ENCODE measurements at places on chromosomes 11 and 22.

DNA sequence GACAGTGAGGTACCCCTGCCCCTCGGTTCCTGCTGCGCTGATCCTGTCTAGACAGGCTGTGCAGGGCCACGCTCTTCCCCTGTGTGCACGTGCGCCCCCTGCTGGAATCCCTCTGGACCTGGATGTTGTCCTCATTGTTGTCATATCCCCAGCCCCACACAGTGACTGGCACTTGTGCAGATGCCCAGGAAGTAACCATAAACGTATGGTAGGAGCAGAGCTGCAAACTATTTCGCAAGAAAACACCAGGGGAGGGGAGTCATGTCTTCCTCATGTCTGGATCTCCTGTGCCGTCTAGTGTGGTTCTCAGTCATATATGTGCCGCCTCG lies 114.7 kb downstream of the CRYBB2 start:
- no peak for DNase-seq

GRCh38 chr11:2252018-2252417 lies 18.4 kb downstream of the ASCL2 start:
- DNase-seq, result no peak

GRCh38 chr11:74709175-74709574 lies 22.1 kb downstream of the CHRDL2 start:
- DNase-seq, result no peak

DNA sequence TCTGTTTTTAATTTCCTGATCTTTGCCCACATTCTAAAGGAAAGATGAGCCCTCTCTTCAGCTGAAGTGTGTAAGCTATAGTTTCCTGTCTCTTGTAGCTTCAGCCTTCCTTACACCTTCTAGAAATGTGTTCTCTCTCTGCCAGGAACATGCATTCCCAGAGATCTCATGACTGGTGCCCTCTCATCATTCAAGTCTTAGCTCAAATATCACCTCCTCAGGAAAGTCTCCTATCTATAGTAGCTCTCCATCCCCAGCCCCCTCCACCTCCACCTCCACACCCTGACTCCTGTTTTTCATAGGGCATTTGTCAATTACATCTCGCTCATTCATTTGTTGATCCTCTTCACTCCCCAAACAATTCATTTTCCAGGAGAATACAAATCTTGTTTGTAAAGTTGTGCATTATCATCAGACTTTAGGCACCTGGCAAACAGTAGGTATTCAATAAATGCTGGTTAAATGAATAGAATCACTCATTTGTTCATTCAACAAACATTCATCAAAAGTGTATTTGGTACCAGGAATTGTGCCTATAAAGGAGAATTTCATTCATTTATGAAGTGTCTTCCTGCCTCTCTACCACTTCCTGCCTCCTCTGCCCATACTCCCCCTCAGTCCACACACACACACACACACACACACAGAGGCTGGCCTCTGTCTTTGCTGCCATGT lies 160.3 kb downstream of the BBOX1 start:
- DNase-seq, result no peak

- DNase-seq, result no peak
Observed at GRCh38 chr11:117808784-117809183, 11.8 kb upstream of the DSCAML1 start.

DNA sequence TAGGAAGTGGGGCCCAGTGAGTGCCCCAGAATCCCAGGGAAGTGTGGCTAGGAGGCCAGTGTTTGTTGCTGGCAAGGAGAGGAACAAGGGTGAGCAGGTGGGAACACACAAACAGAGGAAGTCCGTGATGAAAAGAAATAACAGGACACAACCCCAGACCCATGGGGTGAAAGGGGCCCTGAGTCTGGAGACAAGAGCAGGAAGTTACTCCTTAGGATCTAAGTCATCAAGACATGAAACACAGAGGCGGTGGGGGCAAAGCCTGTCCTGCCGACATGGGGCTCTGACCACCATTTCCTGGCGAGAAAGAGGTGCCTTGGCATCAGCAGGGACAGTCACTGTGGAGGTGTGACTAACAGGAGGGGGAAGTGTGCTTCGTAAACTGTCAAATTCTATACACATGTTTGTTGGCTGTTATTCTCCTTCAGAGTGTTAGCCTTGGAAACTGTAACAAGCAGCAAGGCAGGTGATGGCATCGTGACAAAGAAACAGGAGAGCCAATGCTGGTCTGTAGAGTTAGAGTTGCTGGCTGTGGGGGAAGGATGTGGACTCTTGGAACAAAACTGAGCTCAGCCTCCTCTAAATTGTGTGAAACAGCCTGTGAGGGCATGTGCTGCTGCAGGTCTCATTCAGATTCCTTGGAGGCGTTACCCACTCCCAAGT lies 21.7 kb downstream of the CHST1 start:
- DNase-seq, result no peak

DNA sequence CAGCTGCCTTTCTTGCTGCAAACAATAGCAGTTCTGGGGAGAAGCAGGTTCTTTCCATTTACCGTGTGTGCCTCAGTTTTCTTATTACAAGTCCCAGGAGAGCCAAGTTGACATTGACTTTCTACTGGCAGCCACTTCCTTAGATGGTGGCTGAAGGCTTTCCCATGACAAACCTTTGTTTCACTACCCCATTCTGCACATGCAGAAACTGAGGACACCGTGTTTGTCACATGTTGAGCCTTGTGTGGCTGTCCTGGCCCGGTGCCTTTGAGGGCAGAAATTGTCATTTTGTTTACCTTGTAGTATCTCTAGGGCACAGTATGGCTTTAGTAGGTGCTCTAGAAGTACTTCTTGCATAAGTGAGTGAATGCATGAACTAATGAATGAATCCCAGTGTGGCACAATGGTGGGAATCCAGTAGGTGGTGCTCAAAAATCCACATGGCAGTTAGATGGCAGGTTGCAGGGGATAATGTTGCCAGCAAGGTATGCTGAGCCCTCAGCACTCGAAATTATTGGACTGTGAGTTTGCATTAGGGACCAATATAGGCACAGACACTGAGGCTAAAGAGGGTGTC lies 101.6 kb downstream of the CSNK2A3 start:
- no peak for DNase-seq

DNA sequence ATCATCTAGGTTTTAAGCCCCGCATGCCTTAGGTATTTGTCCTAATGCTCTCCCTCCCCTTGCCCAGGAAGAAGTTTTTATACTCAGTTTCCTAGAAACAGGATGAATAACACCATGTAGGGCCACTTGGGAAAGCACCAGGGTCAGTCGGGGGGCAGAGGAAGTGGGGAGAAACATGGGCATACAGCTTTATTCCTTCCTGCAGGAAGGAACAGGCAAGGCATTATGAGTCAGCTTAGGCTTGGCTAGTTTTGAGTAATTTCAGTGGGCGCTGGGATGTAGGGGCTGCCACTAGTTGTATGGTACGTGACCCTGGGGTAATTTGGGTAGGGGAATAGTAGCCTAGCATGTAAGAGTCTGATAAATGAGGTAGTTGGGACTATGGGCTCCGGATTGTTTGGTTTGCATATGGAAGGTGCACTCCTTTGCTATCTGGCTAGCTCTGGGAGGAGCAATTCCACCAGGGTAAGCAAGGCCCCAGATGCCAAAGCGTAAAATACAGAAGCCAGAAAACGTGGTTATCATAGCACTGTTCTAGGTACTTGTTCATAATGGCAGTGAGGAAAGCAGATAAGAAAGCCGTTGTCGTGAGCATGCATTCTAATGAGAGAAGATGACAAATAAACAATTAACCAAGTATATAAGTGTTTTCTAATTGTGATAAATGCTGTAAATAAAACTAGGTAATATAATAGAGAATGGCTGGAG lies 24.8 kb downstream of the ACER3 start:
- no peak for DNase-seq

GRCh38 chr22:17358415-17358814 lies 10.8 kb upstream of the CECR2 start:
- no peak for DNase-seq

GRCh38 chr11:120188811-120189455 lies 21.9 kb upstream of the OAF start:
- DNase-seq, result no peak
